ENCODE measurements at places on chromosomes 1 and 21. TPM values are rescaled to one million over a fixed set of nuclear protein-coding genes. Genes with fewer than 3 reads are reported as not detected.

Gene GJA8
- not detected for total RNA-seq

DNA sequence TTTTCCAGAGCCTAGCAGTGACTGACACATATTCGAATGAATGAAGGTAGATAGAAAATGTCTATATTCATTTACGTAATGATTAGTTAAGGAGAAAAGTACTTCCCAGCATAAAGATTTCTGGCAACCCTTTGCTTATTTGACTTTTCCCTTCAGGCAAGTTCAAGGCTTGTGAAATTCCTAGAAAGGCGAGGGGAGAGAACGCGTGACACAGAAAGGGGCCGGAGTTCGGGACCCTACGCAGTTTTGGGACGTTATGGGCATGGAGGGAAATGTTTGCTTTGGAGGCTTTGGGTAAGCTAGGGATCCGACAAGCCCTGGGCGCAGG lies 472 bp upstream of the USP25 start:
- no peak for DNase-seq

Gene PTPRU
- 7.9 TPM for total RNA-seq

DNA sequence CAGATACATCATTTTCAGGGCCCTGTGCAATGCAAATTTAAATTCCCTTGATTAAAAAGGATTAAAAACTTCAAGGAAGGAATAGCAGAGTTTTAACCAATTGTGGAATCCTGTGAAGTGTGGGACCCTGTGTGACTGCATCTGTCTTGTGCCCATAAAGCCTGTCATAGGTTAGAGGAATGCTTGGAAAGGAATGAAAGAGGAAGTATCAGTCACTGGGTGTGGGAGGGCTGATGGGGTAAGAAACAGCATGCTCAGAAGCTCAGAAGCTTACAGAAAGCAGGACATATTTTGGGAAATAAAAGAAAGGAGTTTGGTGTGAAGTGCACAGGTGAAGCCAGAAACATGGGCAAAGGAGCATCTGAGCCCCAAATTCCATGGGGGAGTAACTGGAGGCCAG lies 150.8 kb upstream of the ETV3 start:
- no peak for DNase-seq

Gene METTL18
- total RNA-seq, result 10.4 TPM

DNA sequence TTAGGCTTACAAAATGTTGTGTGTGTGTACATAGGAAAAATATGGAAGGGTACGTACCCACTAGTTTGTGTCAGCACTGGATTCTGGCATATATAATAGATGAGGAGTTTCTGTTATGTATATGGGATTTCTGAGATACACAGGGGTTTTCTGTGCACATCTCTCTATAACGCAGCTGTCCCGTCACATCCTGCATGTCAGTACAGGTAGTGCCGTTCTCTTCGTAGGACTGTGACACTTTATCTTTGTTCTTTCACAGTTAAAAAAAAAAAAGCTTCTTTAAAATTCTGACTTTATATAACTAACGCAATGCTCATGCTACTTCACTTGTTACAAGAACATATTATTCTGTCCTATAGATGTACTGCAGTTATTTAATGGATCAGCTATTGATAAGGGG lies 42.9 kb downstream of the ADARB1 start:
- DNase-seq, result no peak

Gene CNKSR1
- total RNA-seq, result 1.3 TPM

Gene TMEM69
- total RNA-seq, result 47.9 TPM

Gene CASQ2
- total RNA-seq, result not detected

- peak; percentile 71 for DNase-seq
Observed at GRCh38 chr1:21594935-21595897, 73.9 kb downstream of the RAP1GAP start.

Gene CCDC190
- total RNA-seq, result 2.7 TPM
